ENCODE measurements at places on chromosomes 4 and X.

- H3K27ac ChIP-seq, result no peak overlapping the region
- H3K36me3 ChIP-seq, result no peaks in the 10 kb centered on the region
- DNase-seq, result peak; percentile 45
- H3K4me1 ChIP-seq, result peaks cover 23% of the 10 kb centered on the region
- H3K4me3 ChIP-seq, result no peak overlapping the region
These were observed 59.1 kb downstream of the SCD5 start for GRCh38 chr4:82739287-82740190.

DNA sequence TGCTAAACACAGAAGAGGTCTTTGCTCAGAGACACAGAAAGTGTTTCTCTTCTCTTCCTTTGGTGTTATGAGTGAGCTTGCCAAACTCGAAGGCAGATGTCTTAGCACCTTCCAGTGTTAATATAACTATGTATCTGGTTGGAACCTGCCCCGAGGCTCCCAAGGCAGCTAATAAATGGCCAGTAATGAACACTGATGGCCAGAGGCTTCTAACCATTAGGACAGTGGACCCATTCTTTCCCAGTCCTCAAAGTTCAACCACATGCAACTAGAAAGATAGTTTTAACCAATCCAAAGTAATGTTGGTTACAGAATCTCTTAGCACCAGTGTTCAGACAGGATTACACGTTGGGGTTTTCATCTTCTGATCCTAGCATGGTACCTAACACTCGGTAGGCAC lies 42.7 kb upstream of the JADE1 start:
- no peaks in the 10 kb centered on the region for H3K27me3 ChIP-seq
- no peak overlapping the region for H3K27ac ChIP-seq
- H3K4me3 ChIP-seq, result no peak overlapping the region
- peaks cover 15% of the 10 kb centered on the region for H3K4me1 ChIP-seq

DNA sequence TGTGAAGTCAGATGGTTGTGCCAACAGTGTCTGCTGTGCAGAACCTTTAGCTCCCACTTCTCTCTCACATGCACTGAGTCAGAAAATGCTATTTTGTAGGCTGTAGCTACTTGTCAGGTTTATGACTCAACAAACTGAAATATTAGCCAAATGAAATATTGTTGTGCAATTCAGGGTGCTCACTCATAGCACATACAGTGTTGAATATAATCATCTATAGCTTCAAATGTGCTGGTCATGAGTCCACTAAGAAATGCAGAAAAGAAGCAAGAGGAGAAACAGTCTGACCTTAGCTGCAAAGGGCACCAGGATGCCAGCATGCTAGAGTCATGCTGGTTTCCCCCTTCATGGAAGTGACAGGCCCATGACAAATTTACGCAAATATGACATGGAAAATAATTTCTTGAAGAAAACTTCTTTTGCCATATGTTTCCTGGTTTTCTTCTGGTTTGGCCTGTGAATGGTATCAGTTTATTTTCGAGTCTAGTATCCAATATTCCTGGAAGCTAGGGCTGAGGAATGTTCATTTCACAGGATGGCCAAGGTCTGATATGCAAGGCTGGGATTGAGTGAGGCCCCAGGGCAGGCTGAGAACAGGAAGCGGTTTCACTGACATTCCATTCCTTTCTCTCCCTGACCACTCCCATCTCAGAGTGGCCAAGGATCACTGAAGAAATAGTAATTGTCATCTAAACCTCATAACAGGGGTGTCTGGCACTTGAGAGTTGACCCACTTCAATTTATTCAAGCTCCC lies 10.3 kb upstream of the CXCL2 start:
- no peak overlapping the region for H3K4me3 ChIP-seq
- peak overlapping the region; percentile 94 for H3K27ac ChIP-seq
- H3K27me3 ChIP-seq, result no peaks in the 10 kb centered on the region
- H3K36me3 ChIP-seq, result no peaks in the 10 kb centered on the region
- no peak for DNase-seq

DNA sequence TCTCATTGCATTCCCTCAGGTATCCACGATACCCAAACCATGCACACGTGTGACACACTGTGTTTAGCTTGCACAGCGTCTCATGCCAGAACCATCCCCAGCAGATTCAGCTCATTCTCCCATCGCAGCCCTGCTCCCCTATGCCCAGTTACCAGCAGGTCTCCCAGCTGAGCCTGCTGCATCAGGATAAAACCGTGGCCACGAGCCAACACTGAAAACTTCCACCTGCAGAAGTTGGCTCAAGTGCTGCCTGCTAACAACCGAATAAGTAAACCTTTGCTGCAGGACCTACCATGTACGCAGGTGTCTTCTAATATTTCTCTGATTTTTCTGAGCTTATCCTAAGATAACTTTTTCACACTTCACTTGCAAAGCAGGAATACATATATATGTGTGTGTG lies 120.4 kb upstream of the STS start:
- H3K27ac ChIP-seq, result no peak overlapping the region
- H3K27me3 ChIP-seq, result no peaks in the 10 kb centered on the region
- H3K36me3 ChIP-seq, result no peaks in the 10 kb centered on the region
- no peak for DNase-seq
- no peak overlapping the region for H3K4me3 ChIP-seq
- H3K4me1 ChIP-seq, result no peaks in the 10 kb centered on the region

- peaks cover 10% of the 10 kb centered on the region for H3K4me1 ChIP-seq
- no peak overlapping the region for H3K4me3 ChIP-seq
- peaks cover 28% of the 10 kb centered on the region for H3K36me3 ChIP-seq
- H3K27ac ChIP-seq, result no peak overlapping the region
- DNase-seq, result no peak
- no peaks in the 10 kb centered on the region for H3K27me3 ChIP-seq
These were observed 54.8 kb downstream of the TMEM165 start for GRCh38 chr4:55450566-55450965.

DNA sequence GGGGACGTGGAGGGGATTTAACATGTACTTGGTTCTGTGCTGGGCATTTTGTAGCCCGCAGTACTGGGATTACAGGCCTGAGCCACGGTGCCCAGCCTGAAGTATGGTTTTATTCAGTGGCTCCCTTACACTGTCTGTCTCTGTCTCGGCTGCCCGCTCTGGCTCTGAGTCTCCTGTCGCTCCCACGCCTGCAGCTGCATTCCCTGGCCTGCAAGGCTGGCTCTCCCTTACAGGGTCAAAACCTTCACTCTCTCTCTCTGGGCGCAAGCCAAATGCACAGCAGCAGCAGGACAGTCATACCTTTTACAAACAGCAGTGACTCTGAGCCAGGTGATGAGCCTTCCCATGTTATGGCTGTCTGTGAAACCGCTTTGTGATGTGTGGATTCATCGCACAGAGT lies 72.1 kb downstream of the HTRA3 start:
- peaks cover 2% of the 10 kb centered on the region for H3K27me3 ChIP-seq
- no peak for DNase-seq
- no peak overlapping the region for H3K27ac ChIP-seq
- H3K36me3 ChIP-seq, result no peaks in the 10 kb centered on the region

- H3K27ac ChIP-seq, result no peak overlapping the region
- H3K27me3 ChIP-seq, result no peaks in the 10 kb centered on the region
- no peaks in the 10 kb centered on the region for H3K36me3 ChIP-seq
- no peaks in the 10 kb centered on the region for H3K4me1 ChIP-seq
- DNase-seq, result no peak
These were observed 8.9 kb downstream of the GPR174 start for GRCh38 chrX:79153348-79153747.

GRCh38 chrX:49186125-49187027 lies at the start of gene PRICKLE3:
PRICKLE3 (minus strand) TSS chrX:49186373; CDS start chrX:49186297, 76 bp downstream.
- H3K36me3 ChIP-seq, result peaks cover 6% of the 10 kb centered on the region
- H3K4me3 ChIP-seq, result peak within 1 kb of the TSS; percentile 75
- no peaks in the 10 kb centered on the region for H3K27me3 ChIP-seq
- peaks cover 31% of the 10 kb centered on the region for H3K4me1 ChIP-seq

- H3K4me1 ChIP-seq, result peaks cover 61% of the 10 kb centered on the region
- H3K27me3 ChIP-seq, result no peaks in the 10 kb centered on the region
- H3K4me3 ChIP-seq, result no peak overlapping the region
- peak overlapping the region; percentile 72 for H3K27ac ChIP-seq
- DNase-seq, result no peak
These were observed 197.2 kb downstream of the CBR4 start for GRCh38 chr4:168812806-168813205.

- no peaks in the 10 kb centered on the region for H3K27me3 ChIP-seq
- no peaks in the 10 kb centered on the region for H3K36me3 ChIP-seq
- no peak overlapping the region for H3K27ac ChIP-seq
These were observed 45.5 kb downstream of the VCX2 start for GRCh38 chrX:8125566-8125965.

DNA sequence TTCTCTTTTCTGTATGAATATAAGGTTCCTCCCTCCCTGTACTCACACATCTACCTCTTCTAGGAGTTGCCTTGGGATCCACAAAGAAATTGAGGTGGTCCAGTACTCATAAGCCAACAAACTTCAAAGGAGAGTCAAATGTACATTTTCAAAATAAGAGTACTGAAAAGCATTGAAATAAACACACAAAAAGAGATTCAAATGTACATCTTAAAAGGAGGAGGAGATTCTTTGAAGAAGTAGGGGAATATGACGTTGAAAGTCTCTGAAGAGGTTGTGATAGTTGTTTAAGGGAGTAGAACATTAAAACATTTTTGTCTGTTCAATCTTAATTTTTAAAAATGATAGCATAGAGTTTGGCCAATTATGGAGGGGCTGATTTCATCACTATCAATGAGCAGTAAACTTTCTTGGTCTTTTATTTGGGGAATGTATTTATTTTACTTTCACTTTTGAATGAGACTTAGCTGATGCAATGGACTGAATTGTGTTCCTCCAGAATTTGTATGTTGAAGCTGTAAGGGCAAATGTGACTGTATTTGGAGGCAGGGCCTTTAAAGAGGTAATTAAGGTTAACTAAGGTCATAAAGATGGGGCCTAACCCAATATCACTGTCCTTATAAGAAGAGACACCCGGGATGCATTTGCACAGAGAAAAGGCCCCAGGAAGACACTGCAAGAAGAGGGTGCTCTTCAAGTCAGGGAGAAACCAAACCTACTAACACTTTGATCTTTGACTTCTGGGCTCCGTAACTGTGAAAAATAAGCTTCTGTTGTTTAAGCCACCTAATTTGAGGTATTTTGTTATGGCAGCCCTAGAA lies 226.3 kb upstream of the PGRMC2 start:
- peaks cover 3% of the 10 kb centered on the region for H3K36me3 ChIP-seq
- H3K27ac ChIP-seq, result no peak overlapping the region
- H3K4me3 ChIP-seq, result no peak overlapping the region
- DNase-seq, result no peak

DNA sequence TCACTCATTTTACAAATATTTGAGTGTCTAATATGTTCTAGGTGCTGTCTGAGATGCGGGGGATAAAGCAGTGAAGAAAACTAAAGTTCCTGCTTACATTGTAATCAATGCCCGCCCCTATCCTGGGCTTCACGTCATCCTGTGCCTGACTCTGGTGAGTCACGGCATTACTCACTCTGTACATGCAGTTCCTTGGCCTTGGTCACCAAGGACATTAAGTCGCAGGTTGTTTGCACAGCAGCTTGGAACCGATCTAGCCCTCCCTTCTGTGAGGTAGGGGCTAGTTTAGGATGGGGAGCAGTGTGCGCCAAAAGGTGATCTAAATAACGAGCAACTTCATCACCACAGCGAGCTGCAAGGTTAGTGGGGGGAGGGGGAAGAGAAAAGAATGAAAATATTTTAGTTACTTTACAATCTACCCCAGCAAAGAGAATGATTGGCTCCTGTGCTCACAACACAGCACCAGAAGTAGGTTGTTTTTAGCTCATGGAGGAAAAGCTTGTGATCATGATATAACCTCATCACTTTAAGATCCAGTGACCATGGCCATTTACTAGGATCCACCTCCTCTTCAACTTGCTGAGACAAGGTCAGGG lies 48.0 kb upstream of the HDAC8 start:
- no peaks in the 10 kb centered on the region for H3K4me1 ChIP-seq
- no peak overlapping the region for H3K4me3 ChIP-seq
- no peaks in the 10 kb centered on the region for H3K27me3 ChIP-seq
- H3K27ac ChIP-seq, result no peak overlapping the region

GRCh38 chrX:136850441-136851175 lies 29.9 kb downstream of the RBMX start:
- peaks cover 2% of the 10 kb centered on the region for H3K4me1 ChIP-seq
- no peak overlapping the region for H3K27ac ChIP-seq
- no peak overlapping the region for H3K4me3 ChIP-seq
- H3K27me3 ChIP-seq, result no peaks in the 10 kb centered on the region
- H3K36me3 ChIP-seq, result peaks cover 51% of the 10 kb centered on the region

DNA sequence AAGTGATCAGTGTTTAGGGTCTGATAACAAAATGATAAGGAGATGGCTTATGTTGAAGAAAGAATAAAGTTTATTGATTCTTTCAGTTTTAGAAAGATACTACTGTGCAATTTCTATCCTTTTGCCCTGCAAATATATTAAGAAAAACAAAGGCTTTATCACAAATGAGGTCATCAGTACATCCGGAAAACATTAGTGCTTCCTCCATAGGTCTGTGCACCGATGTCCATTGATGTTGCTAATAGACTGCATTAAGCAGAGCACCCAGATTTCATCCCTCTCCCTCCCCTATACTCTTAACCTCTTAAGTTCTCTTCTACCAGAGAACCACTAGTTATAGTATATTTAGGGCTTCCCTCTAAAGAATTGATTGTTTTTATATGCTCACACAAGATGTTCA lies 53.7 kb upstream of the HHIP start:
- H3K27me3 ChIP-seq, result no peaks in the 10 kb centered on the region
- no peak overlapping the region for H3K4me3 ChIP-seq
- peaks cover 3% of the 10 kb centered on the region for H3K36me3 ChIP-seq

DNA sequence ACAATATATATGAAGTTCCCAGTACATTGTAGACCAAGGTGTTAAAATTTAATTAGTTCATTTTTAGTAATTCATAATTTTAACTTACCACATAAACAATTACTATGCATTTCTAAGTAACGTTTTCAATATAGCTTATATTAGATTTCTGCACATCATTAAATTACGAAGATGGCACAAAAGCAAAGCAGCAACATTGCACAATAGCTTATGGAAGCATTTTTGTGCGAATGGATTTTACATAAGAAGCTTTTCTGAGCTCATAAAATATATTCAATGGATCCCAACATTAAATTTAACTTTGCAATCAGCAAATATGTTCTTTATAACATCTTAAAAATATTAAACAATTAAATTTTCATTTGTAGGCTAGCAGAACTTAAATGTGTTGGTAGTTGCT lies 875.4 kb downstream of the ADGRL3 start:
- no peaks in the 10 kb centered on the region for H3K27me3 ChIP-seq
- no peak for DNase-seq
- H3K4me1 ChIP-seq, result peaks cover 6% of the 10 kb centered on the region
- H3K36me3 ChIP-seq, result peaks cover 7% of the 10 kb centered on the region

DNA sequence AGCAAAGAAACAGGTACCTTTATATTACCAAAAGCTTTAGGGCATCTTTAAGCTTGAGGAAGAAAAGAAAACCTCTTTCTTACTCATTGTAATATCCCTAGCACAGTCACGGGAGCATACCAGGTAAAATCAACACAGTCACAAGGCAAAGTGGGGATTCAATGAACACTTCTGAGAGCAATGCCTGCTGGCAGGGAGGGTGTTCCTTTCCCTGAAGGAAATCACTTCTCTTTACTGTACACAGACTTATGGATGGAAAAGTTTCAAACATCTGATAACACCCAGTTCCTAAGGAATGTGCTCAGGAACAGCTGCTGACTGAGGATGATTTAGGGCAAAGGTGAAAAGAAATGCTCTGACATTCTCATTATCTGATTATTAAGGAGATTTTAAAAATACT lies 94.8 kb downstream of the MAML3 start:
- no peaks in the 10 kb centered on the region for H3K27me3 ChIP-seq
- no peak overlapping the region for H3K4me3 ChIP-seq
- DNase-seq, result no peak
- peaks cover 40% of the 10 kb centered on the region for H3K4me1 ChIP-seq
- H3K27ac ChIP-seq, result peak overlapping the region; percentile 85
- H3K36me3 ChIP-seq, result no peaks in the 10 kb centered on the region

Data from mesothelial cell of epicardium (in vitro differentiated cells).